Stimulated activated CD4-positive, alpha-beta T cell treated with anti-CD3 and anti-CD28 coated beads, TNF-alpha, amount 100 ng/mL, for 4 hours (primary cell): ENCODE measurements at places on chromosomes 7 and 10.

- no peak for DNase-seq
These were observed 130.1 kb downstream of the COBL start for GRCh38 chr7:51186531-51186930.

DNA sequence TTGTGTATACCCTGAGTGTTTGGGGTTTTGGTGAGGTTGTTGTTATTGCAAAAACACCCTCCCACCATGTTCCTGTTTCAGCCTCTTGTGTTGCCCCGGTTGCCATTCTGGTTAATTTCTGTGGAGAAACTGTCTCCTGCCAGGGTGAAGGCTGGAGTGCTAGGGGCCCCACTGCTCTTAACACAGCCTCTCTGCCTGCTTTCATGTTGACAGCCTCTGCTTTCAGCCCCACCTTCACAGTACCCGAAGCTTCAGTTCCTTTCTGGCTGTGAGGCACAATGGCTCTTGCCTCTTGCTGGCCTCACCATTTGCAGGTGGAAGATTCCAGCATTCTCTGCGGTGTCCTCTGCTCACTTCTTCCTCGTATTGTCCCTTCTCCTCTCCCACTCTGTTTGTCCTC, 19.2 kb downstream of the SLC18A2 start:
- no peak for DNase-seq

- DNase-seq: no peak
These were observed 6.8 kb downstream of the PON1 start for GRCh38 chr7:95317546-95317945.

DNA sequence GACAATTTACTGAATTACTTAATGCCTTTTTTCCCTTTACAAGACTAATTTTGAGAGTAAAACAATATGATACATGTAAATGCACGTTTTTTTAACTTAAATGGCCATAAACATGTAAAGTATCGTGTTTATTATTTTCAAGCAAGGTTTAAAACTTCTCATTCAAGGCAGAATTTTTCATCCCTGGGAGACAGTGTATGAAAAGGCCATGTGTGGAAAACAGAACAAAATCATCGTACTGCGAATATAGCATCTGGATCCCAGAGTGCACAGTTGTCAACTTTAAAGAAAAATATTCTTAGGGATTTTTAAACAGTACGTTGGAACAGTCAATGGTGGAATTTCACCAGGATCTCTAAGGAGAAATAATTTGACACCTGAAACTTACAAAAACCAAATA, 1.1 kb upstream of the RAB11FIP2 start:
- DNase-seq: no peak

- no peak for DNase-seq
These were observed 26.4 kb downstream of the SLC16A9 start for GRCh38 chr10:59682986-59683937.

GRCh38 chr10:102300278-102300843, 55.0 kb downstream of the GBF1 start:
- DNase-seq: no peak

GRCh38 chr10:24209946-24210491, 1.1 kb downstream of the KIAA1217 start:
- no peak for DNase-seq

DNA sequence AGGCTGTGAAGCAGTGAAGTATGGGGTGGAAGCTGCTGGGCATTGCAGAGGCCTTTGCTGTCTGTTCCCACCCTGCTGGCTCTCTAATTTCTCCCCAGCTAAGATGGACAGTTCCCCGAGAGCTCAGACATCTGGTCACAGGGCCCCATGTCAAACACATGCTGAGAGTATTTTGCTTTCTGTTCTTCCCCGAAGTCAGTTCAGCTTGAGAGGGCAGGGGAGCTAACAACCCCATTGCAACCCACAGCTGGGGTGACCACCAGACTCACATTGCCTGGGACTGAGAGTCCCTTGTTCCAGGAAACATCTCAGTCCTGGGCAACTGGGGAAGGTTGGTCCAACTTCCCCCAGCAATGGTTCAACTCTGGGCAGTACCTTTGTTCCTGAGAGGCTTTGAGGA, 52.8 kb downstream of the ABCA13 start:
- no peak for DNase-seq
